Activated CD8-positive, alpha-beta T cell treated with anti-CD3 and anti-CD28 coated beads for 36 hours (primary cell): ENCODE measurements at places on chromosomes 4 and X. TPM values are rescaled to one million over a fixed set of nuclear protein-coding genes. Genes with fewer than 3 reads are reported as not detected.

RTL5 gene
- 0.31 TPM for total RNA-seq

PWWP3B gene
- total RNA-seq = not detected

TASL gene
- total RNA-seq = 1.7 TPM

AREG gene
- 0.67 TPM for total RNA-seq

TRPC5OS gene
- total RNA-seq = not detected

ATP8A1 gene
- 28.1 TPM for total RNA-seq

CENPVL2 gene
- total RNA-seq = not detected

CXCL6 gene
- not detected for total RNA-seq

NPNT gene
- total RNA-seq = not detected

GPR82 gene
- 0.38 TPM for total RNA-seq

RBM46 gene
- not detected for total RNA-seq

EDA2R gene
- total RNA-seq = 1.2 TPM

CITED1 gene
- not detected for total RNA-seq

ATP2B3 gene
- total RNA-seq = not detected

PCSK1N gene
- 1.1 TPM for total RNA-seq

ZFYVE28 gene
- total RNA-seq = 4.9 TPM

TCEAL2 gene
- not detected for total RNA-seq

BEX4 gene
- 9.7 TPM for total RNA-seq

USP27X gene
- 1.3 TPM for total RNA-seq

AFP gene
- not detected for total RNA-seq

SPATA4 gene
- not detected for total RNA-seq

INTS6L gene
- total RNA-seq = 21.0 TPM

MMRN1 gene
- not detected for total RNA-seq

GDPD2 gene
- total RNA-seq = not detected

MAOA gene
- 1.9 TPM for total RNA-seq

IRF2 gene
- total RNA-seq = 48.1 TPM

STK32B gene
- not detected for total RNA-seq

NUP54 gene
- total RNA-seq = 61.7 TPM

DMD gene
- 0.49 TPM for total RNA-seq

AMOT gene
- total RNA-seq = 1.8 TPM

XG gene
- not detected for total RNA-seq

SPIN2A gene
- 0.36 TPM for total RNA-seq

SSX3 gene
- total RNA-seq = not detected

CDK16 gene
- total RNA-seq = 56.1 TPM

SH2D1A gene
- total RNA-seq = 43.2 TPM

C4orf17 gene
- total RNA-seq = not detected

CDKL5 gene
- 1.1 TPM for total RNA-seq

GABRE gene
- not detected for total RNA-seq

XKRX gene
- total RNA-seq = 0.43 TPM

CT55 gene
- total RNA-seq = not detected

ZNF595 gene
- total RNA-seq = 5.8 TPM

TLR10 gene
- 0.22 TPM for total RNA-seq

CYBB gene
- total RNA-seq = 0.25 TPM

HAND2 gene
- not detected for total RNA-seq

FGB gene
- total RNA-seq = not detected

ADAMTS3 gene
- not detected for total RNA-seq

RAB40A gene
- total RNA-seq = 0.58 TPM

MAP9 gene
- total RNA-seq = 8.3 TPM

SSX4 gene
- total RNA-seq = not detected

PLXNA3 gene
- 36.5 TPM for total RNA-seq

LAS1L gene
- 70.3 TPM for total RNA-seq

ATOH1 gene
- not detected for total RNA-seq

GNRHR gene
- not detected for total RNA-seq

SCRG1 gene
- not detected for total RNA-seq

SMR3A gene
- not detected for total RNA-seq
